ENCODE measurements at places on chromosomes 6 and 20.

DNA sequence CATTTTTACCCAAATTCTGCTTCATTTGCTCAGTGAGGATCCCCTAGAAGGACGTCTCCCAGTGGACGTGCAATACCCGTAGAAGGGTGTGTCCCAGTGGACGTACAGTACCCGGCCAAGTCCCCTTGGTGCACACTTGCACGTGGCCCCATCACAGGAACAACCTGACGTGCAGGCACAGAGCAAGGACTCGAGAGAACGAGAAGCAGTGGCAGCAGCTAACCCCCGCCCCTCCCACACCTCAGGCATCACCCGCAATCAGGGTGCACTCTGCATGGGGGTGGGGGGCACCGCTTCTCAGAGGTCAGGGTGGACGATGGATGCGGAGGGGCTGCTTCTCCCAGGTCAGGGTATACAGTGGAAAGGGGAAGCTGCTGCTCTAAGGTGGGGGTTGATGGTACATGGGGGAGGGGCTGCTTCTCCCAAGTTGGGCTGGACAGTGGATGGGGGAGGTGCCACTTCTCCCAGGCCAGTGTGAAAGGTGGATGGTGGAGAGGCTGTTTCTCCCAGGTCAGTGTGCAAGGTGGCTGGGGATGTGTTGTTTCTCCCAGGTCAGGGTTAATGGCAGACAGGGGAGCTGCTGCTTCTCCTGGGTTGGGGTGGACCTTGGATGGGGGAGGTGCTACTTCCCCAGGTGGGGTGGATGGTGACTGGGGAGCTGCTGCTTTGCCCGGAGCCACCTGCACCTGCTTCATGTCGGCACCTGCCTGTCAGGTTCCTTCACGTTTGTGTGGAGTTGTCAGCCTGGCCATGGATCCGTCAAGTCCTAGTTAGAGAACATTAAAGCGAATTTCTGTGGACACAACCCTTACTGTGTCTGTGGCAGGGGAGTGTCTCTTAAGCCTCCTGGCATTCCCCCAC, 1.0 kb upstream of the THBS2 start:
- DNase-seq: no peak

- DNase-seq: no peak
These were observed 6.1 kb upstream of the TBX18 start for GRCh38 chr6:84770521-84770920.

- peak; percentile 85 for DNase-seq
These were observed 107.0 kb upstream of the OGFRL1 start for GRCh38 chr6:71181565-71181964.

- no peak for DNase-seq
These were observed 603.8 kb downstream of the PRKN start for GRCh38 chr6:162123797-162124196.

DNA sequence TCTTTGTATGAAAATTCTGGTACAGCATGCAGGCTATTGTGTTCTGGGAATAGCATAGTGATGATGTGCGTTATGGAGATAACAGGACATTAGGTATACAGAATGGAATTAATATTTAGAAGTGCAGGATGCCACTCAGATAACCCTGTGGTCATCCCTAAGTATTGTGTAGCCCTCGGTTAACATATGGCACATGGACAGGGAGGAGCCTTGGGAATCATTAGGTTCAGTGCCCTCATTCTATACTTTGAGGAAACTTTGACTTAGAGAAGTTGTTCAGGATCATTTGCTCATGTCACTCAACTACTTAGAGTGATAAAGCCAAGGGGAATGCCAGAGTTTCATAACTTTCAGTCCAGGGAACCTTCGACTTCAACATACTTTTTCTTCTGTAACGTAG, 185.9 kb downstream of the UST start:
- peak; percentile 66 for DNase-seq

DNA sequence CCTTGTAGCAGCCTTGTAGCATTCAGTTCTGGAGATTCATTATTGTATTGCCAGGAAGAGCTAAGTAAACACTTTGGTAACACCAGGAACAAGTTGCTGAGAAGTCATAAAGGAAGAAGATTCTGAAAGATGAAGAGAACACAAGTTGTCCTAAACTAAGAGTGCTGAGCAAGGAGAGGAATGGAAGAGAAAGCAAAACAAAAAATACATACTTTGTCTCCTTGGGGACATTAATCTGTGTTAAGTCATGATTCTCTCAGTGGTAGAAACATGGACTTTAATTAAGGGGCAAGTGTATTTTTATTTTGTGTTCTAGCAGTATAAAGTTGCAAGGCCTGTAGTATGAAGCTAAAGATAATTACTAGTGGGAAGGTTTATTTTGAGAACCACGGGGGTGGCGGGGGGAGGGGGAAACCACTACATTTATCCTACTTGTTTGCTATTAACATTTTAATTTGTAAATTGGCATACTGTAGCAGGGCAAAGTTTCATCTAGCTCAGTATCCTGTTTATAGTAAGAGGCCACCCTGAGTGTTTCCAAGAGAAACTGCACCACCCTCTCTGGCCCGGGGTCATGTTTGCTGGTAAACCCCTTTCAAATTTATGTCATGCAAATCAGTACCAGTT, 463.0 kb downstream of the CDKAL1 start:
- no peak for DNase-seq

DNA sequence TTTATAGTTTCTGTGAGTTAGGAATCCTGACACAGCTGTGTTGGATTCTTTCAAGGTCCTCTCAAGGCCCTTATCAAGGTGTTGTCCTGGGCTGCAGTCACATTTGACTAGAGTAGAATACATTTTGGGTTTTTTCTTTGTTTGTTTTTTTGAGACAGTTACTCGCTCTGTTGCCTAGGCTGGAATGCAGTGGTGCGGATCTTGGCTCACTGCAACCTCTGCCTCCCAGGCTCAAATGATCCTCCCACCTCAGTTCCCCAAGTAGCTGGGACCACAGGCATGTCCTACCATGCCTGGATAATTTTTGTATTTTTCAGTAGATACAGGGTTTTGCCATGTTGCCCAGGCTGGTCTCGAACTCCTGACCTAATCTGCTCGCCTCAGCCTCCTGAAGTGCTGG, 15.7 kb downstream of the NFYA start:
- no peak for DNase-seq

GRCh38 chr20:38094373-38094891, 60.9 kb downstream of the RPRD1B start:
- DNase-seq: peak; percentile 76

GRCh38 chr6:141580131-141580530, 552.6 kb upstream of the GJE1 start:
- no peak for DNase-seq

GRCh38 chr6:63928613-63929012, 293.0 kb downstream of the PHF3 start:
- no peak for DNase-seq

DNA sequence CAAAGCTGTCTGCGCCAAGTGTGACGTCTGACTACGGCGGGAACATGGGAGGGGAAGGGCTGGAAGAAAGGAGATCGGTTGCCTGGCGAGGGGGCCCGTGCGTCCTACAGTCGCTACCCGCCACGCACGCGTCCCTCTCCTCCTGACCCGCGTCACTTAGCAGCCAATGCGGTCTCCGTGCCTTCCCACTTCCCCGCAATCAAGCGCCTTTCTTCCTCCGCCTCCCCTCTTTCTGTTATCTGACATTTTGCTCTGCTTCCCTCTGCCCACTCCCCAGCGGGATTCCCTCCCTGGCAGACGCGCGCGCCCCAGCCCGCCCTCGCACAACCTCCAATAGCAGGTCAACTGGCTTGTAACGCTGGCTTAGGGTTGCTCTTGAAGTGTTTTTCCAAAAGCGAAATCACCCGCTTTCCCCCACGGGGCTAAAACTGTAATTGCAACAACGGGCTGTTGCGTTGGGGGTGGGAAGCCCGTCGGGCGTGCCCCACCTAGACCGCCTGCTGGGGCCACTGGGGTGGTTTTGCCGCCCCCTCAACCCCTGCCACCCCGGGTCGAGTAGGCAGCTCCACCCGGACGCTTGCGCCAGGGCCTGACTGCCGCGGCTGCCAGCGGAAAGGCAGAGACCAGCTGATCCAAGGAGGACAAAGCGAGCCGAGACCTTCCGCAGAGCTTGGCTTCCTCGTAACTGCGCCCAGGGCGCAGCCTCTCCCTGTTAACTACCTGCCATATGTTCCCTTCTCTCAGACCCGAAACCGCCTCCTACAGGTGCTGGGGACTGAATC, 6.2 kb upstream of the SOX4 start:
- DNase-seq: peak; percentile 78

- DNase-seq: no peak
These were observed 397 bp downstream of the WDR27 start for GRCh38 chr6:169701311-169701953.

Data from cardiac fibroblast (primary cell).